ENCODE measurements at places on chromosomes 7 and 10. TPM values are rescaled to one million over a fixed set of nuclear protein-coding genes. Genes with fewer than 3 reads are reported as not detected.
A peak's percentile ranks its signal among the peaks of the same experiment; 100 is the strongest.

The FOXI2 gene
- 0.87 TPM for total RNA-seq

The BLNK gene
- total RNA-seq = 2.3 TPM

The DLX6 gene
- total RNA-seq = not detected

The PCBD1 gene
- 32.2 TPM for total RNA-seq

The PLEKHS1 gene
- not detected for total RNA-seq

The CUTC gene
- 55.7 TPM for total RNA-seq

The STOX1 gene
- total RNA-seq = 5.7 TPM

The CHN2 gene
- total RNA-seq = 3.9 TPM

The SPDYE6 gene
- total RNA-seq = not detected

The NRCAM gene
- 87.4 TPM for total RNA-seq

The STK31 gene
- 0.84 TPM for total RNA-seq

The MGAM2 gene
- total RNA-seq = 3.1 TPM

GRCh38 chr10:48247680-48248079 is 26.8 kb downstream of the FRMPD2 start:
- no peak overlapping the region for H3K4me3 ChIP-seq
- no peaks in the 10 kb centered on the region for H3K4me1 ChIP-seq
- DNase-seq = no peak
- H3K36me3 ChIP-seq = no peaks in the 10 kb centered on the region

- H3K27me3 ChIP-seq = no peaks in the 10 kb centered on the region
- H3K4me1 ChIP-seq = peaks cover 59% of the 10 kb centered on the region
- DNase-seq = no peak
- H3K27ac ChIP-seq = peak overlapping the region; percentile 91
These were observed 75.8 kb downstream of the ZMIZ1 start for GRCh38 chr10:79144351-79145173.

GRCh38 chr7:132771301-132771730 is 195.0 kb upstream of the PLXNA4 start:
- no peaks in the 10 kb centered on the region for H3K27me3 ChIP-seq
- no peaks in the 10 kb centered on the region for H3K36me3 ChIP-seq
- DNase-seq = no peak

GRCh38 chr10:70753841-70754621 is 31.1 kb downstream of the TBATA start:
- peaks cover 11% of the 10 kb centered on the region for H3K4me1 ChIP-seq
- peak overlapping the region; percentile 67 for H3K27ac ChIP-seq
- no peak overlapping the region for H3K4me3 ChIP-seq
- no peak for DNase-seq

DNA sequence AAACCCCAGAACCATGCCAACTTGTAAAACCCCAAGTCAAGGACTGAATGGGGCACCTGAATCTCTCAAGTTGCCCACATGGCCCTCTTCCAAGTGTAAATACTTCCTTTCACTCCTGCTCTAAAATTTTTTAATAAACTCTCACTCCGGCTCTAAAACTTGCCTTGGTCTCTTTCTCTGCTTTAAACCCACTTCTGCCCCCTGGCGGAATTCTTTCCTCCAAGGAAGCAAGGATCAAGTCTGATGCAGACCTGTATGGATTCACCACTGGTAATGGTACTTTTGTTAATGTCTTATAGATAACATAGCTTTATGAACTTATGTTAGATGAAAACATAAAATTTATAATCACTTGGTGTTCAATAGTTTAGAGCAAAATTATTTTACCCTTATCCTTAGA is 33.8 kb downstream of the SLC16A9 start:
- no peaks in the 10 kb centered on the region for H3K27me3 ChIP-seq
- no peak for DNase-seq
- H3K27ac ChIP-seq = no peak overlapping the region
- no peak overlapping the region for H3K4me3 ChIP-seq

DNA sequence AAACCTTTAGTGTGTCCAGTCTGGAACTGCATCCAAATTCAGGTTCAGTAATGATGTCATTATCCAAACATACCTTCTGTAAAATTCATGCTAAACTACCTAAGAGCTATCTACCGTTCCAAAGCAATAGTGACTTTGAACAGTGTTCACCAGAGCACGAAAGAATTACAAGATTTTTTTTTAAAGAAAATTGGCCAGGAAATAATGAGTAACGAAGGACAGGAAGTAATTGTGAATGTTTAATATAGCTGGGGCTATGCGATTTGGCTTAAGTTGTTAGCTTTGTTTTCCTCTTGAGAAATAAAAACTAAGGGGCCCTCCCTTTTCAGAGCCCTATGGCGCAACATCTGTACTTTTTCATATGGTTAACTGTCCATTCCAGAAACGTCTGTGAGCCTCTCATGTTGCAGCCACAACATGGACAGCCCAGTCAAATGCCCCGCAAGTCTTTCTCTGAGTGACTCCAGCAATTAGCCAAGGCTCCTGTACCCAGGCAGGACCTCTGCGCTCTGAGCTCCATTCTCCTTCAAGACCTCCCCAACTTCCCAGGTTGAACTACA is 694 bp upstream of the FAS start:
- peaks cover 46% of the 10 kb centered on the region for H3K4me1 ChIP-seq
- peak overlapping the region; percentile 97 for H3K27ac ChIP-seq
- H3K27me3 ChIP-seq = no peaks in the 10 kb centered on the region
- no peaks in the 10 kb centered on the region for H3K36me3 ChIP-seq
- H3K4me3 ChIP-seq = peak overlapping the region; percentile 72
- peak; percentile 52 for DNase-seq

- H3K4me3 ChIP-seq = no peak overlapping the region
- H3K4me1 ChIP-seq = peaks cover 14% of the 10 kb centered on the region
- DNase-seq = no peak
These were observed 124.4 kb upstream of the STK17A start for GRCh38 chr7:43458330-43459018.

DNA sequence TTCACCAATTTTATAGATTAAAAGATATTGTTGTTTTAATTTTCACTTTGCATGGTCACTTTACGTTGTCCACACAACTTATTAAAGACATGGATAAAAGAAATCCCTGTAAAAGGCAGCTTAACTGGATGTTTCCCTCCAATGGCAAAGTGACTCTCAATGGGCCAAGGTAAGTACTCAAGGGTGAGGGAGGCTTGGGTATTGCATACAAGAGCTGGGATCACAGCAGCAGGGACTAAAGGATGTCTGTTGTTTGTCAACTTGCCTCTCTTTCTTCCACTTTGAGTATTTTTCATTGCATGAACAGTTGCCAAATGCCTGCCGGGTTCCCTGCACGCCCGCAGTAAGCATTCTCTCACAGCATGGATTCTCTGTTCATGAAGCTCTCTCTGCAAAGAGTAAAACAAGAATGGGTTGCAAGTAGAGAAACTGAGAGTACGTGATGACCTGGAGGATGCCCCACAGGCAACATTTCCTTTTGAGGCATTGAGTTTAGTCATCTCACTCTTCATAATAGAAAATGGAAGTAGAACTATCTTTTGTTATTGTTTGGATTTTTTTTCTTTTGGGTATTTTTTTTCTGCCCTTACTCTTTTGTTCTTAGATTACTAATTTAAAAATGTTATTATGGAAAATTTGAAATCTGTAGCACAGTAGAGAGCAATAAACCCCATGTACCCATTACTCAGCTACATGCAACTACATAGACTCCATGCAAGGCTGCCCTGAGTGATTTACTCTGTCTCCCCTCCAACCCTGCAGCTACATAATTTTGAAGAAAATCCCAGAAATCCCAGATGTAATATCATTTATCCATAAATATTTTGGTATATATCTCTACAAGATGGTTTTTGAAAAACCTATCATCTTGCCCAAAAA is 26.3 kb downstream of the GPR141 start:
- no peak overlapping the region for H3K27ac ChIP-seq
- no peaks in the 10 kb centered on the region for H3K4me1 ChIP-seq
- no peak for DNase-seq
- no peaks in the 10 kb centered on the region for H3K27me3 ChIP-seq
- H3K4me3 ChIP-seq = no peak overlapping the region
- H3K36me3 ChIP-seq = no peaks in the 10 kb centered on the region

DNA sequence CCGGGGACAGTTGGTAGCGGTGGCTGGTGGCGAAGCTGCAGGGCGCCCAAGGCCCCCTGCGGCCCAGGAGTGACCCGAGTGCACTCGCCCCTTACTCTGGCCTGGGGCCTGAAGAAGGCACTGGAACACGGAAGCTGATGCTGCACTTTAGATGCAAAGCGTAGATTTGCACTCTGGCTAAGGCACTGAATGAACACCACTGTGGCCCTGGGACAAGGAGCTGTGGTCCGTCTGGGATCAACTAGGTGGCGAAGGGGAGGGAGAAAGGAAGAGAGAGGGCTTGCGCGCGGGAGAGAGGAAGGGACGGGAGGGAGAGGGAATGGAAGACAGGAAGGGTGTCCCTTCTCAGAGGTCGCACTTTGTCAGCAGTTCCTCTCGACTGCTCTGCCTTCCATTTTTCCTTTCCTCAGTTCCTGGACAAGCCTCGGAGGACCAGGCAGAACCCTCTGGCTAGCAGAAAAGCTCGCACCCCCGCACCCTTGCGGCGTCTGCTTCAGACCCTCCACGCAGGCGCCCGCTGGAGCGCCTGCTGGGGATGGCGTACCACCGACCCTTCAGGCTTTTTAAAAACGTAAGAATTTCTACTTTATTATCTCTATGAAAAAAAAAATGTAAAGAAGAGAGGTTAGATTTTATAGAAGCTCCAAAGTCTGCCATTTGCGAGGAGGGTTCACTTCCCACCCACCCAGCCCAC is 1.2 kb downstream of the FERD3L start:
- no peaks in the 10 kb centered on the region for H3K36me3 ChIP-seq
- no peak for DNase-seq
- H3K4me1 ChIP-seq = no peaks in the 10 kb centered on the region
- H3K27ac ChIP-seq = no peak overlapping the region
- peaks cover 60% of the 10 kb centered on the region for H3K27me3 ChIP-seq
- H3K4me3 ChIP-seq = peak overlapping the region; percentile 34

DNA sequence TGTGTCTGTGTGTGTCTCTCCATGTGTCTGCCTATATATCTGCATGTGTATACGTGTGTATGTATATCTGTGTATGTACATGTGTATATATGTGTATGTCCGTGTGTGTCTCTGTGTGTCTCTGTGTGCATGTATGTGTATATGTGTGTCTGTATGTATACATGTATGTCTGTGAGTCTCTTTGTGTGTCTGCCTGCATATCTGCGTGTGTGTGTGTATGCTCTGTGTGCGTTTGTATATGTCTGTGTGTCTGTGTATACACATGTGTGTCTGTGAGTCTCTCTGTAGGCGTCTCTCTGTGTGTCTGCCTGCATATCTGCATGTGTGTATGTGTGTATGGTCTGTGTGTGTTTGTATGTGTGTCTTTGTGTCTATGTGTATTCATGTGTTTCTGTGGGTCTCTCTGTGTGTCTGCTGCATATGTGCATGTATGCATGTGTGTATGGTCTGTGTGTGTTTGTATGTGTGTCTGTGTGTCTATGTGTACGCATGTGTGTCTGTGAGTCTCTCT is 23.7 kb upstream of the KLF6 start:
- H3K36me3 ChIP-seq = no peaks in the 10 kb centered on the region
- H3K27ac ChIP-seq = peak overlapping the region; percentile 82
- no peak for DNase-seq
- H3K4me3 ChIP-seq = no peak overlapping the region
- H3K4me1 ChIP-seq = no peaks in the 10 kb centered on the region

- no peaks in the 10 kb centered on the region for H3K36me3 ChIP-seq
- DNase-seq = no peak
- no peak overlapping the region for H3K27ac ChIP-seq
- H3K4me1 ChIP-seq = no peaks in the 10 kb centered on the region
- H3K4me3 ChIP-seq = no peak overlapping the region
These were observed 135.0 kb downstream of the DYNC1I1 start for GRCh38 chr7:95907337-95907736.
